WTC11 (cell line): ENCODE measurements at places on chromosomes 6 and 20. TPM values are rescaled to one million over a fixed set of nuclear protein-coding genes. Genes with fewer than 3 reads are reported as not detected.
A peak's percentile ranks its signal among the peaks of the same experiment; 100 is the strongest.

The CNR1 gene
- 0.23 to 0.48 TPM (median 0.25 TPM) in 3 replicates for total RNA-seq

The MAS1 gene
- 0.53 to 0.68 TPM (median 0.62 TPM) in 3 replicates for total RNA-seq

The FAM83C gene
- total RNA-seq = not detected in 3 replicates

The TAF8 gene
- total RNA-seq = 29.6 to 33.6 TPM (median 31.0 TPM) in 3 replicates

The TBCC gene
- 24.7 to 27.3 TPM (median 25.0 TPM) in 3 replicates for total RNA-seq

The CST4 gene
- not detected in 3 replicates for total RNA-seq

GRCh38 chr6:123380257-123380656, 256.5 kb downstream of the TRDN start:
- DNase-seq = no peak
- H3K27me3 ChIP-seq = no peaks in the 10 kb centered on the region
- no peaks in the 10 kb centered on the region for H3K4me1 ChIP-seq
- no peaks in the 10 kb centered on the region for H3K36me3 ChIP-seq

DNA sequence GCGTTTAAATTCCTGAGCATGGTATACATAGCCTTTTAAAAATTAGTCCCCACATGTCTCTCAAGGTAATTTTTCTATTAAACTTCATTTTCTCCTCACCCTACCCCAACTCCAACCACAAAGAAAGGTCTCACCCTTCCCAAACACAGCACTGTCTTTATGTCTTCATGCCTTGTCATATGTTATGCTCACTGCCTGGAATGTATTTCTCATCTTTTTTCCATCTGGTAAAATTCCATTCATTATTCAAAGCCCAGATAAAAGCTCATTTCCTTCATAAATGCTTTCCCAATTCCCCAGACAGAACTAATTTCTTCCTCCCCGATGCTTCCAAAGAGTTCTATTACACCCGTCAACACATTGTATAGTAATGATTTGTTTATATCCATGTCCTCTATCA, 302.0 kb downstream of the ALDH8A1 start:
- no peaks in the 10 kb centered on the region for H3K27me3 ChIP-seq
- no peaks in the 10 kb centered on the region for H3K4me1 ChIP-seq
- no peak overlapping the region for H3K27ac ChIP-seq
- H3K4me3 ChIP-seq = no peak overlapping the region

DNA sequence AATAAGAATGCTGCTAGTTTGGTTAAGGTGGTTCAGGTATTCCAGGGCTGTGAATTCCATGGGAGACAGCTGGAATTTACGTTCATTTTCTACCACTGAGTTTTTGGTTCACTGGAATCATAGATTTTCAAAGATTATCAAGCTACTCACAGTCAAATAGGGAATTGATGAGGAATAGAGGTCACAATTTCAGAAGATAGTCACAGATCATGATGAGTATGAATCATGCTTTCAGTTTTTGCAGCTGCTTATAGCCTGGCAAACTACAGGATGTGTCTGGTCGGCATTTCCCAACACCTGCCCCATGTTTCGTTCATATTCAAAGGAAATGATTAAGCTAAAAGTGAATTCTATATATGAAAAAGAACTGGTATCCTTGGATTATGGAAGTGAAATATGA, 58.7 kb downstream of the BCKDHB start:
- peak overlapping the region; percentile 75; the same call in 1 of the 2 replicates for H3K27ac ChIP-seq
- DNase-seq = no peak
- no peak overlapping the region for H3K4me3 ChIP-seq
- no peaks in the 10 kb centered on the region for H3K4me1 ChIP-seq

DNA sequence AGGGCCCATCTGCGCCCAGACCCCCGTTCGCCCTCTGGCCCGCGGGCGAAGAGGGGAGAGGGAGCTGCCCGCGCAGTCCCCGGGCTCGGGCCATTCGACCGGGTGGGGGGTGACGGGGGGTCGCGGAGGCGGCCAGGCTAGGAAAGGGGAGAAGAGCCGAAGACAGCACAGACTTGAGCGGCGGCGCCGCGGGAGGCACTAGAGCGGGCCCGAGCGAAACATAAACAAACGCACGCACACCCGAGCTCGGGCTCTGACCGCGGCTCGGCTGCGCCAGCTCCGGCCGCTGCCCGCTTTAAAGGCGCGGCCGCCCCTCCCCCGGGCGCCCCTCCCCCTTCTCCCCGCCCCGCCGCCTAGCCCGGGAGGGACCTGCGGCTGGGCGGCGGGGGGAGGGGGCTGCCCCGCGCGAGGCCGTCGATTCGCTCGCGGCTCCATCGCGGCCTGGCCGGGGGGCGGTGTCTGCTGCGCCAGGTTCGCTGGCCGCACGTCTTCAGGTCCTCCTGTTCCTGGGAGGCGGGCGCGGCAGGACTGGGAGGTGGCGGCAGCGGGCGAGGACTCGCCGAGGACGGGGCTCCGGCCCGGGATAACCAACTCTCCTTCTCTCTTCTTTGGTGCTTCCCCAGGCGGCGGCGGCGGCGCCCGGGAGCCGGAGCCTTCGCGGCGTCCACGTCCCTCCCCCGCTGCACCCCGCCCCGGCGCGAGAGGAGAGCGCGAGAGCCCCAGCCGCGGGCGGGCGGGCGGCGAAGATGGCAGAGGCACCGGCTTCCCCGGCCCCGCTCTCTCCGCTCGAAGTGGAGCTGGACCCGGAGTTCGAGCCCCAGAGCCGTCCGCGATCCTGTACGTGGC, at the start of gene FOXO3:
FOXO3 (plus strand) TSS at position 455 of the 846 bp plus-strand sequence; CDS start at position 747, 292 bp downstream.
- DNase-seq = peak; percentile 89
- H3K36me3 ChIP-seq = no peaks in the 10 kb centered on the region
- peak within 1 kb of the TSS; percentile 85 for H3K4me3 ChIP-seq
- H3K27ac ChIP-seq = peak within 1 kb of the TSS; percentile 49; the same call in 1 of the 2 replicates
- H3K4me1 ChIP-seq = peaks cover 38% of the 10 kb centered on the region

DNA sequence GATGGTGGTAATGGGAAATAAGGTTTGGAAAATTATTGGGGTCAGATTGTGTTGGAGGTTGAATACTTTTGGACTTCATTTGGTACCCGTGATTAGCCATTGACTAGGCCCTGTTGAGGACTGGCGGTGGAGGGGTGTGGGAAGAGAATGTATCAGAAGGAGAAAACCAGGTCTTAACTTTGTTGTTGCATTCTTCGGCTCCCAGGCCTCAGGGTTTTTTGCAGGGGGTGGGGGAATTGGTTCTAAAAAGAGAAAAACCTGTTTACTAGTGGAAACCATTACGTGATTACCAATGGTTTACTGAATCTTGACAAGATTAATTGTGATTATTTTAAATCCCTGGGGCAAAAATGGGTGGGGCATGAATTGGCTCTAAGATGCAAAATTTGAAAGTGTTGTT, 85.1 kb downstream of the PHF20 start:
- H3K27ac ChIP-seq = peak overlapping the region; percentile 27
- H3K4me1 ChIP-seq = peaks cover 8% of the 10 kb centered on the region
- H3K4me3 ChIP-seq = no peak overlapping the region

- H3K27me3 ChIP-seq = no peaks in the 10 kb centered on the region
- no peak overlapping the region for H3K27ac ChIP-seq
- DNase-seq = no peak
- H3K4me1 ChIP-seq = no peaks in the 10 kb centered on the region
- no peak overlapping the region for H3K4me3 ChIP-seq
- H3K36me3 ChIP-seq = no peaks in the 10 kb centered on the region
Measured at GRCh38 chr6:8624665-8625064, 189.3 kb upstream of the SLC35B3 start.

- no peaks in the 10 kb centered on the region for H3K27me3 ChIP-seq
- no peak overlapping the region for H3K4me3 ChIP-seq
- H3K36me3 ChIP-seq = peaks cover 10% of the 10 kb centered on the region
- DNase-seq = no peak
- no peak overlapping the region for H3K27ac ChIP-seq
Measured at GRCh38 chr6:138441965-138442364, 37.9 kb downstream of the HEBP2 start.

- H3K36me3 ChIP-seq = peaks cover 20% of the 10 kb centered on the region
- peak overlapping the region; percentile 91 for H3K4me3 ChIP-seq
- no peaks in the 10 kb centered on the region; the same call in 1 of the 2 replicates for H3K27me3 ChIP-seq
- H3K27ac ChIP-seq = peak overlapping the region; percentile 51; the same call in 1 of the 2 replicates
- H3K4me1 ChIP-seq = peaks cover 36% of the 10 kb centered on the region
Measured at GRCh38 chr6:2839982-2840748, 1.5 kb downstream of the SERPINB1 start.

DNA sequence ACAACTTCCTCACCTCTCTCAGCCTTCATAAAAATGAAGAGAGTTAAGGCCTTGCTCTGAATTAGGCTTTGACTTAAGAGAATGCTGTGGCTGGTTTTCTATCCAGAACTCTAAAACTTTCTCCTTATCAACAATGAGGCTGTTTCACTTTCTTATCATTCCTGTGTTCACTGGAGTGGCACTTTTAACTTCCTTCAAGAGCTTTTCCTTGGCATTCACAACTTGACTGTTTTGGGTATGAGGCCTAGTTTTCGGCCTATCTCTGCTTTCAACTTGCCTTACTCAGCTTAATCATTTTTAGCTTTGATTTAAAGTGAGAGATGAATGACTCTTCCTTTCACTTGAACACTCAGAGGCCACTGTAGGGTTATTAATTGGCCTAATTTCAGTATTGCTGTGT, 4.3 kb upstream of the LOC128125822 start:
- peaks cover 31% of the 10 kb centered on the region for H3K27me3 ChIP-seq
- no peak overlapping the region for H3K27ac ChIP-seq
- DNase-seq = no peak
- H3K4me3 ChIP-seq = no peak overlapping the region
- H3K4me1 ChIP-seq = peaks cover 17% of the 10 kb centered on the region

- DNase-seq = no peak
- H3K4me1 ChIP-seq = no peaks in the 10 kb centered on the region
Measured at GRCh38 chr6:169362501-169363121, 109.0 kb upstream of the THBS2 start.

- no peak overlapping the region for H3K4me3 ChIP-seq
- H3K36me3 ChIP-seq = 0 out of 2 replicates have a peak, but pooled peaks cover 3% of the 10 kb centered on the region
- no peak for DNase-seq
- peaks cover 17% of the 10 kb centered on the region for H3K4me1 ChIP-seq
- no peaks in the 10 kb centered on the region for H3K27me3 ChIP-seq
Measured at GRCh38 chr6:19608546-19608945, 228.6 kb upstream of the ID4 start.

GRCh38 chr6:46199387-46199786, 28.6 kb upstream of the ENPP5 start:
- no peak overlapping the region for H3K4me3 ChIP-seq
- no peak overlapping the region for H3K27ac ChIP-seq
- H3K36me3 ChIP-seq = peaks cover 17% of the 10 kb centered on the region
- H3K4me1 ChIP-seq = peaks cover 31% of the 10 kb centered on the region

DNA sequence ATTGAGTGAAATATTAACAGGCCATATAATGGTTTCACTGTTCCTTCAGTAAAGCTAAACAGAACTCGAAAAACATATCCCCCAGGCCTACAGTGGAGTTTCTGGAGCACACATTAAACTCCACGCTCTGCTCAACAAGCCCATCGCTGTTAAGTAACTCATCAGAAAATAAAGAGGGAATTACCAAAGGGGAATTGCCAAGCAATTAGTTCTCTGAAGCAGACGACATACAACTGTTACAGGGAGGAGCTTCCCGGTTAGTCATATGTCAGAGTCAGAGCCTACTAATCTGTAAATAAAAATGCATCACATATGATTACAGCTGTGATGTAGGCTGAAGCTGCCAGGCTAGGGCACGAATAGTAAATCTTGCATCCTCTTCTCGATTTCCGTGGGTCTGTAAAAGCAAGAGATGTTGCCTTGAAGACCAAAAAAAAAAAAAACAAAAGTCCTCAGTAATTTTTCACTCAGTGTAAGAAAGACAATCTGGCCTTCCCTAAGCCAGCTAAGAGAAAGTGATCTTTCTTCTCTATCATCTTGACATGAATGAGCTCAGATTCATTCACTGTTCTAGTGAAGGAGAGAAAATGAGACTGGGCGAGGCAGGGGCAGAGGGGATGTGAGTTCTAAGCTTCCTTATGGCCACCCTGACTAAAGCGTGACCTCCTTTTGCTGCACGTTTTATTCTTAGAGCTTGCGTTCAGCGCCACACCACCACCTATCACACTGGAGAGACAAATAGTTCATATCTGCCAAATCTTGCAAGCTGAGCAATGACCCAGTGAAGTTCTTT, 13.8 kb downstream of the ATXN1 start:
- DNase-seq = no peak
- H3K27ac ChIP-seq = no peak overlapping the region; the same call in 1 of the 2 replicates
- H3K27me3 ChIP-seq = no peaks in the 10 kb centered on the region
- no peaks in the 10 kb centered on the region for H3K36me3 ChIP-seq
- peaks cover 32% of the 10 kb centered on the region for H3K4me1 ChIP-seq

GRCh38 chr6:166342349-166343149, at the start of gene SFT2D1:
TSS of gene SFT2D1 (minus strand) at chr6:166342545. CDS start at chr6:166342481, 64 bp downstream.
- peaks cover 15% of the 10 kb centered on the region for H3K4me1 ChIP-seq
- peak within 1 kb of the TSS; percentile 84 for H3K4me3 ChIP-seq
- peak within 1 kb of the TSS; percentile 86 for H3K27ac ChIP-seq
- peaks cover 2% of the 10 kb centered on the region; the same call in 1 of the 2 replicates for H3K36me3 ChIP-seq
- peaks cover 3% of the 10 kb centered on the region; the same call in 1 of the 2 replicates for H3K27me3 ChIP-seq
- DNase-seq = peak; percentile 77

GRCh38 chr6:113651920-113652319, 205.2 kb upstream of the MARCKS start:
- peaks cover 21% of the 10 kb centered on the region for H3K4me1 ChIP-seq
- no peak for DNase-seq
- no peaks in the 10 kb centered on the region for H3K27me3 ChIP-seq

GRCh38 chr6:34911822-34912221, 22.8 kb downstream of the ANKS1A start:
- DNase-seq = no peak
- H3K4me1 ChIP-seq = peaks cover 22% of the 10 kb centered on the region
- H3K27me3 ChIP-seq = no peaks in the 10 kb centered on the region
- H3K36me3 ChIP-seq = no peaks in the 10 kb centered on the region
- H3K27ac ChIP-seq = no peak overlapping the region
- no peak overlapping the region for H3K4me3 ChIP-seq

DNA sequence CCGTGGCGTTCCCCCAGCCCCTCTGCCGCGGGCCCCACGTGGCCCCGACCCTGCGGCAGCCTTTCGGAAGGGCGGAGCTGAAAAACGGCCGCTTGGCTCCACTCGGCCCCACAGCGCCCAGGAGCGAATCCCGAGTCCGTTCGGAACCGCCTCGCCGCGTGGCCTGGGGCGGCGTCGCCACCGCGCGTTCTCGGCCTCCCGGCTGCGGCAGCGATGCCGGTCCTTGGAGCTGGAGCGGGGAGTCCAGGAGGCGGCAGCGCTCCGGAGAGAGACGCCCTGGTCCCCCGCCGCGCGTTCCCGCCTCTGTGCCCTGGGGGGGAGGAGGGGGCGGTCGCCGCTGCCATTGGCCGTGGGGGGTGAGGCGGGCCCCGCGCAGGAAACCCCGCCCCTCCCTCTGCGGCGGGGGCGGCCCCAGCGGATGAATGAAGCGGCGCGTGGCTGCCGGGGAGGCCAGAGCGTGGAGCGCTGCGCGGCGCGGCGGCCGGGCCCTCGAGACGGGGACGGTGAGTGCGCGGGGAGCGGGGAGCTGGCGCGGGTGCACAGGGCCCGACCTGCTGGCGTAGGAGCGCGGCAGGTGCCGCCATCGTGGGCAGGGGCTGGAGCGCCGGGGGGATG, at the start of gene SLCO4A1:
SLCO4A1 (plus strand) TSS at position 453 of the 615 bp plus-strand sequence. CDS start 13,952 bp downstream, outside the sequence.
- peaks cover 13% of the 10 kb centered on the region for H3K4me1 ChIP-seq
- DNase-seq = peak; percentile 73

DNA sequence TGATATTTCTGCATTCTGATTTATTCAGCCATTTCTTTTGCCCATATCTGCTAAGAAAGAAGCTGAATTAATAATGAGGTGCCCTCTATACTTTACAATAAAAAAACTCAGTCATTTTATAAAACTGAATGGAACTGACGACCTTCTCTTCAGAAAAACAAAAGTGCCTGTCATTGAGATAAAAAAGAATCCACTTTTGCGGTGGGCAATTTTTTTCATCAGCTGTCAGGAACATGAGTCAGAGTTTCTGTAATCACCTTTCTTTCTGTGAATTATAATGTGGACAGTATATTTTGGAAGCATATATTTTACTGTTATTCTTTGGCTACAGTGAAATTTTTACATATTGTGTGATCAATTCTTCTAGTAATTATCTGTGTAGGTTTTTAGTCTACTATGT, 33.4 kb downstream of the IL20RA start:
- H3K36me3 ChIP-seq = no peaks in the 10 kb centered on the region
- no peaks in the 10 kb centered on the region for H3K4me1 ChIP-seq
- no peak overlapping the region for H3K27ac ChIP-seq
- no peaks in the 10 kb centered on the region for H3K27me3 ChIP-seq
